Kidney (tissue), 22 donors: ENCODE measurements at places on chromosomes 7 and 10. TPM values are rescaled to one million over a fixed set of nuclear protein-coding genes. Genes with fewer than 3 reads are reported as not detected.

DNA sequence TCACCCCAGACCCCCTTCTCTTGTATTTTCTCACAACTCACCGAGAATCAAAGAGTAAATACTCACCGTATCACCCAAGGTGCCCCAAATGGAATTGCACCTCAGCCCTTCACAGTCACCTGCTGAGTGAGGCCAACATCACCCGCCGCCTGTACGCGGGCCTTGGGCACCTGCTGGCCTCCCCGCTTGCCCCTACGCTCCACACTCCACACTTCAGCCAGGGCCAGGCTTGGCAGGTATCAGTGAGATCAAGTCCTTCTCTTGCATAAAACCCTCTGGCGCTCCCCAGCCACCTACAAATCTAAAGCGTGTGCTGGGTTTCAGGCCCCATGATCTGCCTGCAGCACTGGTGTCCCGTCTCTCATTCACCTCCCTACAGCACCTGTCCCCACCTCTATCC, 300.6 kb downstream of the GFRA1 start:
- no peak for DNase-seq

Gene MMP21
- 0.13 TPM for total RNA-seq

- DNase-seq, result no peak
Observed at GRCh38 chr10:93865794-93866425, 27.9 kb upstream of the SLC35G1 start.

Gene SOSTDC1
- total RNA-seq, result 13.4 TPM

DNA sequence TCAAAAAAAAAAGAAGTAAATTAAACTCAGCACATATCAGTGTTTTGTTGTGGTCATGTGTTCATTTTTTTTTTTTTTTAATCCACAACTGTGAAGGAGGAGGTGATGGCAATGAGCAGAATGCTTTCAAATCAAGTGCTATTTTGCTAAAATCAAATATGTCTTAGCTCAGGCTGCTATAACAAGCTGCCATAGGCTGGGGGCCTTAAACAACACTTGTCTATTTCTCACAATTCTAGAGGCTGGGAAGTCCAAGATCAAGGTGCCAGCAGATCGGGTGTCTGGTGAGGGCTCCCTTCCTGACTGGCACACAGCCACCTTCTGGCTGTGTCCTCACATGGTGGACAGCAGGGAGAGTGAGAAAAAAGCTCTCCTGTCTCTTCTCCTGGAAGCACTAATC, 203.9 kb downstream of the FAM107B start:
- DNase-seq, result no peak

DNA sequence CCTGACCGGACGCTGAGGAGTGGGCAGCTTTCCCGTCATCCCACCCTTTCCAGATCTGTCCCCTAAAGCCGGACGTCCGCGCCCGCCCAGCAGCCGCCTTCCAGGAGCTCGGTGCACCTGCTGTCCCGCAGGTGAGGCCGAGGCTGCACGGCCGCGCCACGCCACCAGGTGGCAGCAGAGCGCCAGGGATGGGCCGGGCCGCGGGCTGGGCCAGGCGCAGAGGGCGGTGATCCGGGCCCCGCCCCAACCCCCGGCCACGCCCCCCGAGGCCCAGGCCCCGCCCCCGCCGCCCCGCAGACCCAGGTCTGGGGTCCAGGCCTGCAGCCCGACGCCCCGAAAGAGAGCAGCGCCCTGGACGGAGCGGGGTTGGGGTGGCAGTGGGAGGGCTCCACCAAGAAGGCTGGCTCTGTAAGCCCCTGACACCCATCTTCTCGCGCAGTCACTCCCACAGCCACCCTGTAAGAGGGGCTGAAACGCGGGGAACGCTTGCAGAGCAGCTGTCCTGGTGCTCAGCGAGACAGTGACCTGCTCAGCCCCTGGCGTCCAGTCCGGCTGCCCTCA, 32.2 kb downstream of the FOXL3 start:
- DNase-seq, result peak; percentile 93

DNA sequence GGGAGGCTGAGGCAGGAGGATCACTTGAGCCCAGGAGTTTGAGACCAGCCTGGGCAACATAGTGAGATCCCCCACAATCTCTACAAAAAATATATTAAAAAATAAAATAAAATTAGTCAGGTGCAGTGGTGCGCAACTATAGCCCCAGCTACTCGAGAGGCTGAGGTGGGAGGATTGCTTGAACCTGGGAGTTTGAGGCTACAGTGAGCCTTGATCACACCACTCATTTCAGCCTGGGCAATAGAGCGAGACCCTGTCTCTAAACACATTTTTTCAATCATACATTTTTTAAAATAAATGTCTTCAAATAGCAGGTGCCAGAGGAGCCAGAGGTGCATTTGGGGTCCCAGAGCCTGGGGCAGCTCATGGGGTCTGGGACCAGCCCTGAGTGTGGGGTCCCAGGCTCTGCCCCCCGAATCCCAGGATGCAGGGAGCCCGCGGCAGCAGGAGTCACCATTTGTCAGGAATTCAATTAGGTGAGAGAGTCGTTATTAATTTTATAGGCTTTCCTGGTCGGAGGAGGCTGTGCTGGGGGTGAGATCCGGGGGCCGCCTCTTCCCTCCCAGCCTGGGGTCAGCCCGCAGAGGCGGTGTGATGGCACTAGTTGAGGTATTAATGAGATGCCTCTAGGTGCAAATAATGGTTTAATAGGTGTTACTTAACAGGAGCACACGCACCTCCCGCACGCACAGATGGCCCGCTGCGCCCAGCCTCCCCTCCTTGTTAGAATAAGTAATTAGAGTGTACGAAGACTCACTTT, 78.3 kb downstream of the MICALL2 start:
- DNase-seq, result no peak

- DNase-seq, result peak; percentile 59
Observed at GRCh38 chr7:123367484-123368122, 166.8 kb downstream of the IQUB start.

DNA sequence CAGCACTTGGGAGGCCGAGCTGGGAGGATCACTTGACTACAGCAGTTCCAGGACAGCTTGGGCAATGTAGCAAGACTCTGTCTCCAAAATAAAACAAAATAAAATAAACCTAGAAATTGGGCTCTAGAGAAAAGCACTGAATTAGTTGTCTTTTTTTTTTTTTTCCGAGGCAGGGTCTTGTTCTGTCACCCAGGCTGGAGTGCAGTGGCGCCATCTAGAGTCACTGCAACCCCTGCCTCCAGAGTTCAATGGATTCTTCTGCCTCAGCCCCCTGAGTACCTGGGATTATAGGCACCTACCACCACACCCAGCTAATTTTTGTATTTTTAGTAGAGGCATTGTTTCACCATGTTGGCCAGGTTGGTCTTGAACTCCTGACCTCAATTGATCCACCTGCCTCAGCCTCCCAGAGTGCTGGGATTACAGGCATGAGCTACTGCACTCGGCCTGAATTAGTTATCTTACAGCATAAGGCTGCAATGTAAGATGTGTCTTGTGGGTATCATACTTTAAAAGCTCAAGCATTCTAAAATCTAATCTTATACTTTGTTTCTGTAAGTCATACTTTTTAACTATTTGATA, 12.8 kb downstream of the MEIG1 start:
- DNase-seq, result peak; percentile 35

Gene COL13A1
- total RNA-seq, result 5.2 TPM

Gene CYP3A7
- total RNA-seq, result not detected

GRCh38 chr10:132251928-132252327, 55.8 kb downstream of the STK32C start:
- no peak for DNase-seq
